ENCODE measurements at places on chromosomes 7 and 10.
A peak's percentile ranks its signal among the peaks of the same experiment; 100 is the strongest.

- peak; percentile 45 for DNase-seq
Observed at GRCh38 chr10:101467286-101467770, 113.4 kb downstream of the BTRC start.

DNA sequence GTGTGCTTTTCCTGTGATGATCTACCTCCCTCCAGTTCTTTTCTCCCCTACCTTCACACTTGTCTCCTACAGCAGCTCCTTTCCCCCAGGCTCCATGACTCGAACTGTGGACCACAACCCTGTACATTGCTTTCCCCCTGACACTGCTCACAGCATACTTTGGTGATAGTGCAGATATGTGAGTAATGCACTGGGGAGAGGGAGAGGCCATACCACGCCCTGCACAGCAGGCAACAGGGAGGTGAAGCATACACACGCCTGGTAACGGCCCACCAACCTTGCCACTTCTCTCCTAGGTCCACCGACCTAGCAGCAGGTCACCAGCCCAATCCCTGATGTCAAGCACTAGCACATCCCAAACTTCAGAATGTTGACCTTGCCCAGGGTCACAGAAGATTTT is 238.2 kb downstream of the GRID1 start:
- no peak for DNase-seq

GRCh38 chr7:142018154-142018553 is 22.5 kb downstream of the MGAM start:
- no peak for DNase-seq

DNA sequence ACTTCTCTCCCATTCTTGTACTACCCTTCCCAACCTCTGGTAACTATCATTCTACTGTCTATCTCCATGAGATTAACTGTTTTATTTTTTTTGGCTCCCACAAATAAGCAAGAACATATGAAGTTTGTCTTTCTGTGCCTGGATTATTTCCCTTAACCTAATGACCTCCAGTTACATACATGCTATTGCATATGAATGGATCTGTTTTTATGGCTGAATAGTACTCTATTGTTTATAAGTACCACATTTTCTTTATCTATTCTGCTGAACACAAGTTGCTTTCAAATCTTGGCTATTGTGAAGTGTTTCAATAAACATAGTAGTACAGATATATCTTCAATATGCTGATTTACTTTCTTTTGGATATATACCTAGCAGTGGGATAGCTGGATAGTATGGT is 376.6 kb upstream of the KCND2 start:
- no peak for DNase-seq

DNA sequence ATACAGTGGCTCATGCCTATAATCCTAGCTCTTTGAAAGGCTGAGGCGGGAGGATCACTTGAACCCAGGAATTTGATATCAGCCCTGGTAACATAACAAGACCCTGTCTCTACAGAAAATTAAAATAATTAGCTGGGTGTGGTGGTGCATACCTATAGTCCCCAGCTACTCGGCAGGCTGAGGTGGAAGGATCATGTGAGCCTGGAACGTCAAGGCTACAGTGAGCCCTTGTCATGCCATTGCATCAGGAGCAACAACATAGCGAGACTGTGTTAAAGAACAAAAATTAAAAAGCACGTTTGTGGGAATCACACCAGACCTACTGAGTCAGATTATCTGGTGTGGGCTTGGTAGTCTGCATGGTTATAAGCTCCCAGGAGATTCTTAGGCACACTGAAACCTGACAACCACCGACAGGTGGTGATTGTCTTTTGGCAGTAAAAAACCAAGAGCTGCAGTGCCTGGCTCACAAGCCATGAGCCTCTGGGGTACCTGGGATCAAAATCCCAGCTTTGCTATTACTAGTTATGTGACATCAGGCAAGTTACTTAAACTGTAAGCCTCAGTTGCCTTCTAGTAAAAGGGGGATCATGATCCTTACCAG is 146.9 kb downstream of the SND1 start:
- no peak for DNase-seq

DNA sequence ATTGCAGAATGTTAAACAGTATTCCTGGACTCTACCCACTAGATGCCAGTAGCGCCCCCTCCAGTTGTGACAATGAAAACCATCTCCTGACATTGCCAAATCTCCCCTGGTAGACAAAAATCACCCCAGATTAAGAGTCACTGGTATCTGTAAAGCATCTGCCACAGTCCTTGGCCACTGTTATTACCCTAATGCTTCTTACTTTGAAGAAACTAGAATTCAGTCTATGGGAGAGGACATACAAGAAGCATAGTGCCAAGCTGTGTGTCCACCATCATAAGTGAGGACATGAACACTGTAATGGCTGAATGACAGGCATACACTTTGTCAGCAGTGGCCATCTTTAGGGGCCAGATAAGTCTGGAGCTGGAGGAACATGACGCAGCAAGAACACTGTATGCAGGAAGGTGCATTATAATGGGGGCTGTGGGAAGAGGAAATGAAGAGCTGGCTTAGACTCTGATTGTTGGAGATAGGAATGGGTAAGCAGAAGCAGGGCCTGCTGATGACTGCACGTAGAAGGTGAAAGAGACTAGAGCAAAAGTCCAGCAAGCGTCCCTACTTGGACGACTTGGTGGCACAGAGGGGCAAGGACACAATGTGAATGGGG is 32.5 kb downstream of the CBX3 start:
- DNase-seq: no peak

DNA sequence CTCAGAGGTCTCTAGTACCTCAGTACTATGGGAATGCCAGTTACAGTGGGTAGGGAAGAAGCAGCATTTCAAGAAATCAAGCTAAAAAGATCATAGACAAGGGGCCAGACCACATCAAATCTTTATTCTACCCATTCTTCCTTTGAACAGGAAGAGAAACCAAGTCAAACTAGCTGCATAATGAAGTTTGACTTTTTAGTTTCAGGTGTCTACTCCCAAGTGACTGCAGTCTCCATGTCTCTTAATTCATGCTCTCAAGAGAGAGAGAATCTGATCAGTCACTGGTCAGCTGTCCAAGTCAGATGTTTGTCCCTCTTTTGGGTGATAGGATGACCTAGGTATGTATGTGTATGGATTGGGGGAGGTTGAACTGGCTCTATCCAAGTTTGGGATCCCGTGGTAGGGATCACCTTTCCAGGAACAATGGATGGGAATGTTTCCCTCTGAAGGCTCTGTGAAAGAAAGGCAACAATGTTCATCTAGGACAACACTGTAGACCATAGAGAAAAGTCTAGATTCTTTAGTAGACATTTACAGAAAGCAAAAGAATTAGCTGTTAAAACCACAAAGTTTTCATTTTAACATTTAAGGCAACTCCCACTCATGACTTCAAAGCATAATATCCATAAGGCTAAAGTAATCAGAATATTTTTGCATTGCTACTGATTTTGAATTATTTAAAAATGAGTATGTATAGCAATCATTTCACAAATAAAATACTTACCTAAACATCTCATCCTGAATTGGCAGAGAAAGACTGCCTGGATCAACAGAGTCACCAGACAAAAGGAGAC is 30.1 kb upstream of the PRTFDC1 start:
- no peak for DNase-seq

DNA sequence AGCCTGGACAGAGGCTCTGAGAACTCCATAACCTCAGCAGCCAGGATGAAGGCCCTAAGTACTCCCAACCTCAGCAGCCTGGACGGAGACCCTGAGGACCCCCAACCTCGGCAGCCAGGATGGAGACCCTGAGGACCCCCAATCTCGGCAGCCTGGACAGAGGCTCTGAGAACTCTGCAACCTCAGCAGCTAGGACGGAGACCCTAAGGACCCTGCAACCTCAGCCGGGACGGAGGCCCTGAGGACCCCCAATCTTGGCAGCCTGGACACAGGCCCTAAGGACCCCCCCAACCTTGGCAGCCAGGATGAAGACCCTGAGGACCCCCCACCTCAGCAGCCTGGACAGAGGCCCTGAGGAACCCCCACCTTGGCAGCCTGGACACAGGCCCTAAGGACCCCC is 16.5 kb downstream of the RRP12 start:
- DNase-seq: no peak

GRCh38 chr10:28880683-28880950 is 203.3 kb downstream of the BAMBI start:
- no peak for DNase-seq

GRCh38 chr10:129941199-129942018 is 22.7 kb downstream of the EBF3 start:
- DNase-seq: no peak

GRCh38 chr7:71339924-71340323 is 208.0 kb downstream of the GALNT17 start:
- no peak for DNase-seq

- DNase-seq: peak; percentile 44
Observed at GRCh38 chr10:28939281-28940157, 262.2 kb downstream of the BAMBI start.

- DNase-seq: no peak
Observed at GRCh38 chr7:33921216-33921938, 16.0 kb downstream of the BMPER start.

- no peak for DNase-seq
Observed at GRCh38 chr10:121292321-121292720, 305.9 kb downstream of the FGFR2 start.

DNA sequence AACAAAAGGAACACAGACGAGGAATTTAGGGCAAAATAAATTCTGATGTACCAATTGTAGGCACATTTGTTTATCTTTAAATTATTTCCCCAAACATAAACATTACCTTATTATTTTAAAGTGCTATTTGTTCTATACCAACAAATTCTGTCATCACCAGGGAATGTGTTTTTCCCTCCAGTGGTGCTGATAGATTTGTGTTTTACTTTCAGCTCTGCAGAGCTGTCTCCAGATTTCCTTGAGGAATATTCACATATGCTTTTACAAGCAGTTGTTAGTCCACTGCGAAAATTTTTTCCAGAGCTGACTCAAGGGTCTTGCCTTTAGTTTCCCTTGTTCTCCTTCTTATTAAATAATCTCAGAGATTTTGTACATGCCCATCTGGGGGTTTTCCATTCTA is 362.8 kb downstream of the PHF14 start:
- no peak for DNase-seq

DNA sequence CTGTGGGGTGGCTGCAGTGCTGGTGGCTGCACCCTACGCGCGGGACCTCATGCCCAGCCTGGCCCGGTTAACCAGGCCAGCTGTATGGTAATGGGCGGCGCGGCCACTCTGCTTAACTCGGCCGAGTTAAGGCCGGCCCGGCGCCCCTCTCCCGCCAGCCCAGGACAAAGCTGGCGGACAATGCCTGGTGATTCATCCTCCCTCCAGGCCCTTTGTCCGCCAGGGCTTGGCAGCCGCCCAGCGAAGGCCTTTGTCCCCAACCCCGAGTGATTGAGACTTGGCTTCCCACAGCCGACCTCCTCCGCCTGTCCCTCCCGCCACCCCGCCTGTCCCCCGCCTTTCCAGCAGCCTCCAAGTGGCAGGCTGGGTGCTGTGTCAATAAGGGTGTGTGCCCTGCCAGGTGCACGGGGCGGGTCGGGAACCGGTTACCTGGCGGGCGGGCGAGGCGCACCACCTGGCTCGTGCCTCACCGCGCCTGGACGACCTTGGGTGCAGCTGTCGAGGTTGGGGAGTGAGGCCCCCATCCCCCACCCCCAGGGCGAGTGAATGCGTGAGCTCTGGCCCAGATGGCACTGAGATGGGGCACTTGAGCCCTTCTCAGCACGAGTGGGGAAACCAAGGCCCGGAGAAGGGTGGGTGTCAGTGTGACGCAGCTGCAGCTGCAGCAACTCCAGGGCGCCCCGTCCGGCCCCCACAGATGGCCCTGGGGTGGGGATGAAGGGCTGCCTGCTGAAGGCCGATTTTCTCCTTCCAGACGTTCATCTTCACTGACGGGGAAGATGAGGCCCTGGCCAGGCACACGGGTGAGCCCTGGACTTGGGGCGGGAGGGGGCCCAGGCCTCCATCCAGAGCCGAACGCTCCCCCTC is 4.6 kb downstream of the LFNG start:
- no peak for DNase-seq

DNA sequence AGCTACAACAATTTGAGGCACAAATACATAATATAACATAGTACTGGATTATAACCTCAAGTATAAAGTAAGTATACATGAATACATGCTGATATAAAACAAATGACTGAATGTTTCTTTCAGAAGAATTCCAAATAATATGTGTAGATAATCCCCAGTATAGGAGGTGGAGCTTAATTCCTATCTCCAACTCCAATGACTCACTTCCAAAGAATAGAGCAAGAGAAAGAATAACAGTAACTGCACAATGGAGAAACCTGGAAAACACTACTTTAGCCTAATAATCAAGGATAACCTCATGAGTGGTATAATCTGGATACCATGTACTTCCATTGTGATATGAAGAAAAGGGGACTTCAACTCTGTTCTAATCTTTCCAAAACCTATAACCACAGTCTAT is 13.7 kb upstream of the SEMA3C start:
- DNase-seq: no peak

DNA sequence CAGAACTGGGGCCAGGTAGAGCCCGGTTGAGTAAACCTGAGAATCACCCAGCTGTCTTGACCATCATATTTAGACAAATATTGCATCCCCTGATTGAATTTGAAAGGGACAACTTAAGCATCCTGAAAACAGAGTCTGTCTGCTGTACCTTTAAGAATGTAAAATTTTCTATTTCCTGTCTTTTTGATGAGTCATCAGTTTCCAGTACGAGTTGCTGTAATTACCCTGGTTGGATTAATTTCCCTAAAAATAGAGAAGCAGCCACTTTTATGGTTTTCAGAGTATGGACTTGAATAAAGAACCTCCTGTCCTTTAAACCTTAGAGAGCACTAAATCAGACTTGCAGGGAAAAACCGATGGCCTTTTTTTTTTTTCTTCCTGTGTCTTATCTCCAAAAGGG is 164.6 kb upstream of the SH2B2 start:
- DNase-seq: peak; percentile 21

- no peak for DNase-seq
Observed at GRCh38 chr7:64729089-64729848, 63.3 kb downstream of the ZNF107 start.

- no peak for DNase-seq
Observed at GRCh38 chr10:114545071-114545470, 113.0 kb downstream of the ABLIM1 start.

GRCh38 chr7:36788825-36789470 is 64.7 kb upstream of the AOAH start:
- DNase-seq: no peak

DNA sequence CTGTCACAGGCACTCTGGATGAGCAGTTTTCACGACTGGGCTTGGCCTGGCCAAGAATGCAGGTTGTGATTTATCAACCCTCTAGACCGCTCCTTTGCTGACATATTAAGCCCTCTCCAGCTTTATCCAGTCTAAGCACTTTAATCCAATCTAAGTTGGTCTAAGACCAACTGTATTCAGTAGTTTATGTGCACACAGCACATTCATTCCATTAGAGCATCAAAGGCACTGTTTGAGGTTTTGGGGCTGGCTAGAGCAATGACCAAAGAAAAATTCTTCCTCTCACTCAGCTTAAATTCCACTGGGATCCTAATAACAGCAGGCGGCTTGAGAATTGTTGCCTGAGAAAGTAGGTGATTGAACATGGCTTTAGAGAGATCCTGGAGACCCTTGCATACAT is 176.0 kb upstream of the INSYN2A start:
- DNase-seq: no peak

DNA sequence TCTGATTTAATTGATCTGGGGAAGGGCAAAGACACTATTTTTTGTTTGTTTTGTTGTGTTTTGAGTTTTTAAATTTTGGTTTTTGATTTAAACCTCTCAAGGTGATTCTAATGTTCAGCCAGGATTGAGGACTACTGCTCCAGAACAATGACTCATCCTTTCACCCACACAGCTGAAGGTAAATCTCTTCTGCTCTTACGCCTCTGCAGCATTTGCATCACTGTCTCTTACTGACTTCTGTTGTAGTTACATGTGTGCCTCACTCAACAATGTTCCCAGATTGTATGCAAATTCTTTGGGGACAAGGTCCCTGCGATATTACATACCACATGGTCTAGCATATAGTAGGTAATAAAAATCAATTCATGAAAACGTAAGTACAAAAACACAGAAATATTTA is 467.5 kb upstream of the LRRN3 start:
- no peak for DNase-seq
